ENCODE measurements at places on chromosomes 12 and 14.

DNA sequence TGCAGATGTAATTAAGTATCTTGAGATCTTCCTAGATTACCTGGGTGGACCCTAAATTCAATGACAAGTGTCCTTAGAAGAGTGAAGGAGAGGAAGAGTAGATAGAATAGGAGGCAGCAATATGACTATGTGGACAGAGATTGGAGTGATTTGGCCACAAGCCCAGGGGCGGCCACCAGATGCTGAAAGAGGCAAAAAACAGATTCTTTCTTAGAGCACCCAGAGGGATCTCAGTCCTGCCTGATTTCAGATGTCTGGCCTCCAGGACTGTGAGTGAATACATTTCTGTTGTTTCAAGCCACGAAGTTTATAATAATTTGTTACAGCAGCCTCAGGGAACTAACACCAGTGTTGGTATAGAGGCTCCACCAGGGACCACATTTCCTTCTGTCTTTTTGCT, 67.3 kb downstream of the DACT1 start:
- DNase-seq: no peak

- no peak for DNase-seq
These were observed 4.8 kb upstream of the PLEK2 start for GRCh38 chr14:67416810-67417209.

GRCh38 chr14:61466249-61466904, 145.0 kb downstream of the PRKCH start:
- DNase-seq: no peak

DNA sequence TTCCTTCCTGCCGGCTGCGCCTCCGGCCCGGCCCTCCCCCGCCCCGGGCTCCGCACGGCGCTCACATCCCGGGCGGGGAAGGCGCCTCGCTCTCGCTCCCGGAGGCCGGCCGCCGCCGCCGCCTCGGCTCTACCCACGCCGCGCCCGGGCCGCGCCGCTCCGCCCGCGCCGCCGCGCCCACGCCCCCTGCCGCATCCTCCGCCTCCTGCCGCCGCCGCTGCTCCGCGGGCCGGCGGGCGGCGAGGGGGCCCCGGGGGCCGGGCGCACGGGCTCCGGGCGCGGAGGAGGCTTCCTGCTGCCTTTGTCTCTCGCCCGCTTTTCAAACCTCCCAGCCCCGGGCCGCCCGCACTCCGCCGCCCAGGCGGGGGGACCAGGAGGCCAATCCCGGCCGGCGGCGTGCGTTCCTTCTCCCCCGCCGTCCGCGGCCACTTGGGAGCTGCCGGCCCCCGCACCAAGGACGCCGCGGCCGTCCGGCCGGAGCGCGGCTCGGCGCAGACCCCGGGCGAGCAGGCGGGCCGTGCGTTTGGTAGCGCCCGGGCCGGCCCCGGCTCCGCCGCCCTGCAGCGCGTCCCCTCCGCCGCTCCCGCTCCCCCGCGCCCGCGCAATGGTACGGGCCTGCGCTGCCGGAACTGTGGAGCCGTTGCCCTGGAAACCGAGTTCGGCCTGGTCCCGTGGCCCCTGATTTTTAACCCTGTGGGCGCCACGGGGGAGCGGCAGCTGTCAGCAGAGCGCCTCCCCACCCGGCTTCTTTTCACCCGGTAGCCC, at the start of gene FBXL14:
Gene FBXL14 (minus strand): TSS at position 321 of the 765 bp plus-strand sequence. CDS start 515 bp downstream, outside the sequence.
- DNase-seq: peak; percentile 88

DNA sequence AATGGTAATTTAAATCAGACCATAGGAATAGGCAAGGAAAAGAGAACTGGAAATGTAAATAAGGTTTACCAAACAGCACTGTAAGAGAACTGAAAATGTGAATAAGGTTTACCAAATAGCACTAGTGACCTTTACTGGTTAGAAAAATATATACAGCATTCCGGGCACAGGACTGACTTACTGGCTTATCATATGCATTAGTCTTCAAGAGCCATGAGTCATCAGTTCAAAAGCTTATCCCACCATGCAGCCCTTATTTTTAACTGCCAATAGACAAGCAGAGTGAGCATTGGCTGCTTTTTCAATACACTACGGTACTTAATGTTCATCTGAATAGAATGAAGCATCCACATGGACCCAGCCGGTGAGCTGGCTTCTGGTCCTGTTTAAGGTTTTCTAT, 13.0 kb upstream of the NELL2 start:
- peak; percentile 51 for DNase-seq

GRCh38 chr12:55733021-55733555, 4.3 kb upstream of the CD63 start:
- DNase-seq: no peak
